Activated CD8-positive, alpha-beta memory T cell treated with anti-CD3 and anti-CD28 coated beads for 1 hour (primary cell): ENCODE measurements at places on chromosomes 4 and X.

DNA sequence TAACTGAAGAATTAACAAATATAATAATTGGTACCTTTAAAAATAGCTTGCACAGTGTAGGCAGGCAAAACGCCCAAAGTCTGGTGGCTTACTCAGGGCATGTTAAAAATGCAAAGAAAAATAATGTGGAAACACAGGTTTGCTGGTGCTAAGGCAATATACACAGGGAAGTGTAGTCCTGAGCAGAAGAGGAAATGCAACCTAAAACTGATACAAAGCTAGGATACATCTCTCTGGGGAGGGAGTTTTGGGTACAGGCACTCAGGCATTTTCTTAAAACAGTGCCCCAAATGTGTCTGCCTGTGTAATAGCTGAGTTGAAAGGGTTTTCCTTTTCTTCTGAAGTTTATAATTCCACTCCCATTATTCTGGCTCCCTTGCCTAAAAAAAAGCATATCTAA, 47.4 kb downstream of the TMPRSS11E start:
- DNase-seq = no peak

GRCh38 chr4:149645790-149646189, 169.9 kb downstream of the IQCM start:
- DNase-seq = no peak

GRCh38 chr4:56613101-56613862, 67.8 kb downstream of the HOPX start:
- no peak for DNase-seq

GRCh38 chr4:117596917-117597480, 437.3 kb upstream of the NDST3 start:
- DNase-seq = no peak

DNA sequence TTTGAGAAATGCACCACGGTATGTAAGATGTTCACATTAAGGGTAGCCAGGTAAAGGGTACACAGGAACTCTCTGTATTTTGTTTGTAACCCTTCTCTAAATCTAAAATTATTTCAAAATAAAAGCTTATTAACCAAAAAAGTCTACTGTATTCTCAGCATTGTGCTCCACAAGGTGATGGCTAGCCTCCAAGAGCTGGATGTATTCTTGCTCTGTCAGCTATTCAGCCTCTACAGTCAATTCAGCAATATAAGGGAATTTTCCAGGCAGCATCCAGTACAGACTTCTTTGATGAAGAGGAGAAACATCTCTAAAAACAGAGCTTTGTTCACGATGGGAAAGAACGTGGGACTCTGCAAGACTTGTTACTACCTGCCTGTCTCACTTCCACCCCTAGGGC, 63.5 kb upstream of the MAOA start:
- DNase-seq = no peak

- no peak for DNase-seq
Measured at GRCh38 chr4:99102634-99103033, 14.0 kb upstream of the ADH5 start.

- no peak for DNase-seq
Measured at GRCh38 chrX:81208916-81209315, 7.0 kb downstream of the SH3BGRL start.

GRCh38 chr4:105805501-105806120, 89.7 kb upstream of the NPNT start:
- DNase-seq = no peak

DNA sequence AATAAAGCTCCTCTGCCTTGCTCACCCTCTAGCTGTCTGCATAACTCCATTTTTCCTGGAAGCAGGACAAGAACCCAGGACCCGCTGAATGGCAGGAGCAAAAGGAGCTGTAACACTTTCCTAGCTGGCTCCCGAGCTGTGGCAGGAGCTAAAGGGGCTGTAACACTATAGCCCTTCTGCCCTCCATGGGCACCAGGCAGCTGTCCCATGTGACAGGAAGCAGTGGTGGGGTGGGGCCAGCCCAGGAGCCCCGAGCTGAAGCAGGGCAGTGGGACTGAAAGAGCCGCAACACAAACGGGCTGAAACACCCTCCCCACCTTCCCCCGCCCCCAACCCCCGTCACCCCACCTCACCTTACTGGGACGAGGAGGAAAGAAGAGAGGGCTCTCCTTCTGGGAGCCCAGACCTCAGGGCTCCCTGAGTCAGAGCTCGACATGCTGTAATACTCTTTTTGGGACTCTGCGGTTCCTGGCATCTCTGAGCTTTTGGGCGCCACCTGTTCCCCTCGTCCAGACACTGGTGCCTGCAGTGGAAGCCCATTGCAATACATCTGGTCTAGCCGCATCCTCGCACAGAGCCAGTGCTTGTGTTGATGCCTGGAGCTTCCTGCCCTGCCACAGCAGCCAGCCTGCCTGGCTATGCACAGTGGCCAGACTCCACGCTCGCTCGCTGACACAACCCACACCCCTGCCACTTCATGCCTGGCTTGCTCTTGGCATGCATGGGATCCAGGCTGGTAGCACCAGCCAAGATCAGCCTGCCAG, 39.4 kb downstream of the PPM1K start:
- DNase-seq = no peak

- DNase-seq = no peak
Measured at GRCh38 chr4:22573198-22573597, 57.3 kb upstream of the ADGRA3 start.

GRCh38 chr4:14452001-14452400, 550.3 kb upstream of the CPEB2 start:
- no peak for DNase-seq

- no peak for DNase-seq
Measured at GRCh38 chrX:74453178-74453577, 31.9 kb downstream of the SLC16A2 start.

DNA sequence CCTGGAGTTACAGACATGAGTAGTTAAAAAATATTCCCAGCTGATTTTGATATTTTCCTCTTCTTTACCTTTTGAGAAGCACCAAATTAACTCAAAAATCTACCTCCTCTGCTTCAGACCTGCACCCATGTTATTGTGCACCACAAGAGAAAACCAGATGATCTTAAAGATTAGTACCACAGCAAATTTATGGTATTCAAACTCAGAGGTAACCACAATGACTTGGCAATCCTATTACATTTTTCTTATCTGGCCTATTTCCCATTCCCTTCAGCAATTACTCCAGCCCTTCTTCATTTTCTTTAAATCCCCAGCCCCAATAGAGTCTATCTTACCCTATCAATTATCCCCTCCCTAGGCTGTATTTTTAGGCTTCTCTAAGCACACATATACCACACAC, 535.1 kb downstream of the FAT4 start:
- DNase-seq = no peak

DNA sequence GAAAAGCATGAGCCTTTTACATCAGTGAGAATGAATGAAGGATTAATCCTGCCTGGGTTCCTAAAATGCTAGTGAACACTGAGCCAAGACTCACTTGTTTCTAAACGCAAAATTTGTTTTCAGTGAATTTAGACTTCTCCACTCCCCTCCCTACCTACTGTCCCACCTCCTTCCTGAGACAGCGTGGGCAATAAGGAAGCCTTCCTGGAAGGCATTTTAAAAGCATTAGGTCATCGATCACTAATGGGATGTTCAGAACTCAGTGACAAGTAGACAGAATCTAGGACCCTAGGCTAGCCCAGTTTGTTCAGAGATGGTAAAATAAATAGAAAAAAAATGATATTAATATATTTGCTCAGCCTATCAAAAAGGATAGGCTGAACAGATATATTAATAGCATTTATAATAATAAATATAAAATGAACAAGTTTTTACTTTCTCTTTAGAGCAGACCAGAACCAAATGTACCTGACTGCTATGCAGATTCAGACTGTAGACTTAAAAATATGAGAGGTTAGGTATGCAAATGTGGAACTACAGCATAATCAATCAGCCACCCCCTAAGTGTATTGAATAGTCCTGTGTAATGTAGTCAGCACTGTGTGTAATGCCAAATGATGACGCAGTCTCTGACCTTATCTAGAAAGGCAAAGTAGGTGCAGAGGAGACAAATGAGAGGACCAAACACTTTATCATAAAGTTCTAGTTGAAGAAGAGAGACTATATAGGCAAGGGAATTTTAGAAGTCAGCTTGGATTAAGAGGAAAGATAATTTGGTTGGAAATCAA, 331.1 kb downstream of the GPAT3 start:
- DNase-seq = no peak

GRCh38 chr4:176575141-176575730, 217.5 kb downstream of the VEGFC start:
- no peak for DNase-seq

GRCh38 chr4:127922226-127922625, 41.5 kb downstream of the PLK4 start:
- DNase-seq = no peak

DNA sequence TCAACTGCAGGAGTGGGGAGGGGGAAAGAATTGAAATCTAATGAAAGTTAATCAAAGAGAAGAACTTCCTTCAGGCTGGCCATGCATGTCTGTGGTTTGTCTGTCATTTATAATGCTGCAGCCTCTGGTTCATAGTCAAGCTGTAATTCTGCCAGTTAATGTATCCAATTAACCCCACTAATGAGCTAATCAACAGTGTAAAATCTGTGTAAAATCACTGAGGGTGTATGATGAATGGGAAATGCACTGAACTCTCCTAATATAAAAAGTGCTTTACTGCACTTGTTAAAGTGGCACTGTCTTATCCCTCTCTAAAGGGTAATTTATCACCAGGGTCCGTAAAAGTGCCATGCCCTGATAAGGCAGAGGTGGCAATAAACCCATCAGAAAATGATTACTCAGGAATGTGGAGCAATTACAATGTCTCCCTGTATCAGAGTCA, 798.1 kb downstream of the PDHA2 start:
- DNase-seq = no peak

GRCh38 chr4:98652996-98653395, 5.4 kb downstream of the TSPAN5 start:
- no peak for DNase-seq

DNA sequence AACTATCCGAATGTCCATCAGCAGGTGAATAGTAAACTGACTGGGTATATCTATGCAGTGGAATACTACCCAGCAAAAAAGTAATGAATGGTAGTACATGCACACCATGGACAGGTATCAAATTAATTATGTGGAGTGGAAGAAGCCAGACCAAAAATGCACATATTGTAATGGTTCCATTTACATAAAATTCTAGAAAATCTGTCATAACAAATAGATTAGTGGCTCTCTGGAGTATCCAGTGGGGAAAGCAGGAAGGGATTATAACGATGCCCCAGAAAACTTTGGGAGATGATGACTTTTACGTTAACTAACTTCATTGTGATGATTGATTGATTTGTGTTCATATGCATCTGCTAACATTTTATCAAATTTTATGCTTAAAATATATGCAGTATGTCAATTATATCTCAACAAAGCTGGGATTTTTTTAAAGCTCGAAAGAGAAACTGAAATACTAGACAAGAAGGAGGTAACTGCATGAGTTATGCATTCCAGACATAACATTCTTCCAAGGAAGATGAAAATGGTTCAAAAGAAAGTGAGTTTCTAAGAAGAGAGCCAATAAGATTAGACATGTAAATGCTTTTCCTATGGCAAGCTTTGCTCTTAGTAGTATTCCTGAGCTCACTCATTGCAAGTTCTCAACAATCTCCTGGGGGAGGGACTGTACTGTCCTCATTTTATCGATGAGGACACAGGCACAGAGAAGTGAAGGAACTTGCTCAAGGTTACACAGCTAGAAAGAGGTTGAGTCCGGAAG, 58.6 kb upstream of the MSX1 start:
- no peak for DNase-seq

DNA sequence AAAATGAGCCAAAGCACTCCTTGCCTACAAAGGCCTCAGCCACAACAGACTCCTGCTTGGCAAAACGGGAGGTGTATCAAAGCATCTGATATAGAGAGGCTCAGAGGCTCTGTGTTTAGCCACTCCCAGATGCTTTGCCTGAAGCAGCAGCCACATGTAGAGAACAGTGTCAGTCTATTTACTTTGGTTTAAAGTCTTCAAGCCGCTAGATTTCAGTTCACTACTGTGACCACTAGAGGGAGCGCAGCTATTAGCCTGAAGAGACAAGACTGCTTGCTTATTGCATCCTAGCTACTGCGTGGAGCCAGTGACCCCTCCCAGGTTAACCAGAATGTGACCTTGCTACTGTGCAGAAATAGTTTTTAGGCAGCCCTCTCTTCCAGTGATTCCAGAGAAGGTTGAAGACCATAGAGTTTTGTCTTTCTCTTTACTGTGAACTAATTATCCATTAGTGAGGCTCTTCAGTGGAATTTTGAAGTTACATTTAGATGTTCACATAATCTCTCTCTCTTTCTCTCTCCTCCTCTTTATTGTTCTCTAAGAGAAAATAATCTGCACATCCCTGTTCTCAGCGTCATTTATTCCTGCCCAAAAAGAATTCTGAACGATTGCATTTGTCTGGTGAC, 39.3 kb downstream of the BMP3 start:
- peak; percentile 11 for DNase-seq

DNA sequence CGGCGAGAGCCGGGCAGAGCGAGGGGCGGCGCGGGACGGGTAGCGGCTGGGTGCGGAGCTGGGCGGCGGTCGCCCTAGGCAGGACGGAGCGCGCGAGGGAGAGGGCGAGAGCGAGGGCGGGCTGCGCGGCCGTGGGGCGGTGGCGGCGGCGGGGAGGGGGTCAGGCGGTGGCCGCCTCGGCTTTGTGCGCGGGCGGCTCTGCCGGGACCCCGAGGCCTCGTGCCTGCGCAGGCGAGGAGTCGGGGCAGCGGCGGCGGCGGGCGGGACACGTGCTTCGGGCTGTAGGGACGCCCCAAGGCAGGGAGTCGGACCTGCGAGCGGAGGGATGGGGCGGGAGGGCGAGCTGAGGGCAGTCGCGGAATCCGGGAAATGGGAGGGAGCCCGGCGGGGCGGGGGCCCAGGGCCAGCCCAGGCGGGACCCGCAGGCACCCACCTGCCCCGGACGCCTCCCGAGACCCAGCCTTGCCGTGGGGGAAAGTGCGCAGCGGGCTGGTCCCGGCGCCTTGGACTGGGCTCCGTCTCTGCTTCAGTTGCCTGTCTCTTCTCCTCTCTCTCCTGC, 465 bp downstream of the BMPR1B start:
- no peak for DNase-seq

- no peak for DNase-seq
Measured at GRCh38 chr4:17029964-17030363, 131.5 kb upstream of the LDB2 start.

GRCh38 chr4:17063888-17064287, 165.4 kb upstream of the LDB2 start:
- DNase-seq = no peak

DNA sequence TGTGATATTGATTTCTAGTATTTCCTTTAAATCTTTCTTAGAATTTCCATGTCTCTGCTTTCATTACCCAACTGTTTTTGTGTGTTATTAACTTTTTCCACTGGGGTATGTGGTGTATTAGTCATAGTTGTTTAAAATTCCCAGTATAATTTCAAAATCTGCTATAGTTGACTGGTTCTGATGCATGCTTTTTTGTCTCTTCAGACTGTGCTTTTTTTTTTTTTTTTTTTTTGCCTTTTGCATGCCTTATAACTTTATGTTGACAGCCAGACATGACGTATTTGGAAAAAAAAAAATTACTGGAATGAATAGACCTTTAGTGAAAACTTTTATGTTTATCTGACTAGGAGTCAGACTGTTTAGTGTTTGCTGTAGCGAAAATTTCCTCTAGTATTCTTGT, 580.4 kb downstream of the ANKRD50 start:
- DNase-seq = no peak
